Hepatic stellate cell (primary cell): ENCODE measurements at places on chromosomes 12 and 14.

DNA sequence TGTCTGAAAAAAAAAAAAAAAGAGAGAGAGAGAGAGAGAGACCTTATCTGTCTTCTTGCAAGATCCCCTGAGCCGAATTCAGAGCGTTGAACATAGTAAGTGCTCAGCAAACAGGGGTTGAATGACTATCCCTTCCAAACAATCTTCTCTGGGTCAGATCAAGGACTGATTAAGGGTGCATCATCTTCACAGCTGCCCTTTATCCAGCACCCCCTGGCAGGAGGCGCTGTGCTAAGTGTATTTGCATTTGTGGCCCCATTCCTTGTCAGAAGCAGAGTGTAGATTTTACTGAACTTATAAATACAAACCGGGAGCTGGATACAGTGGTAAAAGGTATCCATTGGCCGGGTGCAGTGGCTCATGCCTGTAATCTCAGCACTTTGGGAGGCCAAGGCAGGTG is 8.8 kb upstream of the TRPV4 start:
- DNase-seq = no peak

- peak; percentile 75 for DNase-seq
These were observed 3.9 kb upstream of the LRP1 start for GRCh38 chr12:57124261-57124877.

DNA sequence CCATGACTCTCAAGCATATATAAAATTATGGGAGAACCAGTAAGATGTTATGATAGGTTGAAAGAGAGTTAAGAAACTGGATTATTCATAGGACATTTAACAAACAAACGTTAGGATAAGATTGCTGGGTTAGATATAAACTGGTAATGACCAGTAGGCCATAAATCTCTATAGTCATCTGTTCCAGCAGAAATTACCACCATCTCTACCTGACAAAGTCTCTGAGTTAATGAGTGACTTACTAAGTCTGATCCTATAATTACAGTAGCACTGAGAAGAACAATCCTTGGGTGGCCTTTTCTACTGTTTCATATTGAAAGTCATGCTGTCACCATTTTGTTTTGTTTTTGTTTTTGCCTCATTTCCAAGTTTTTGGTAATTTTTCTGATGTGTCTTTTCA is 136.9 kb upstream of the CNOT2 start:
- no peak for DNase-seq

DNA sequence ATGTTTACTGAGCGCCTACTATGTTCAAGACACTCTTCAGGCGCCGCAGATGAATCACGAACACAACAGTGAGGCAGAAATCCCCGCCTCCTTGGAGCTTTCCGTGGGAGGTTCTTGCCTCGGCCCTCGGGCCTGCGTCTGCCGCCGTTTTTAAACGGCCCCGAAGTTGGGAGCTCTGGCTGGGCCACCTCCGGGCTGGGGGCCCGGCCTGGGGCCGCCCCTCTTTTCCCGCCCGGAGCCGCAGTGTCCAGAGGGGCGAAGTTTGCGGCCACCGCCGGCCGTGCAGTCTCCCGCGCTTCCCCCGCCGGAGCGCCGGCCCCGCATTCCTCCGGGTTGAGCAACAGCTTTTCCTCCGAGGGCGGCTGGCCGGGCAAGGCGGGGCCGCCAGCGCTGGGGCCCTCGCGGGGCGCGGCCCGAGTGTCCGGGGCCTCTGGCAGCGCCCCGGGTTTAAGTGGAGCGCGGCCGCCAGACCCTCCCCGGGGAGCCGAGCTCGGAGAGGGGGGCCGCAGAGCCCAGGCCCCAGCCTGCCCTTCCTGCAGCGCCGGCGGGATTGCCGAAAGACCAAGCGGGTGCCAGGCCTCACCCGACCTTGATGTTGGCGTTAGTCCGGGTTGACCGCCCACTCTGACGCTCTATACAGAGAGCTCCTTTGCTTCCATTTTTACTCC is 18.7 kb upstream of the CTDSP2 start:
- peak; percentile 93 for DNase-seq

- no peak for DNase-seq
These were observed 42.6 kb upstream of the POC1B start for GRCh38 chr12:89568484-89568883.

DNA sequence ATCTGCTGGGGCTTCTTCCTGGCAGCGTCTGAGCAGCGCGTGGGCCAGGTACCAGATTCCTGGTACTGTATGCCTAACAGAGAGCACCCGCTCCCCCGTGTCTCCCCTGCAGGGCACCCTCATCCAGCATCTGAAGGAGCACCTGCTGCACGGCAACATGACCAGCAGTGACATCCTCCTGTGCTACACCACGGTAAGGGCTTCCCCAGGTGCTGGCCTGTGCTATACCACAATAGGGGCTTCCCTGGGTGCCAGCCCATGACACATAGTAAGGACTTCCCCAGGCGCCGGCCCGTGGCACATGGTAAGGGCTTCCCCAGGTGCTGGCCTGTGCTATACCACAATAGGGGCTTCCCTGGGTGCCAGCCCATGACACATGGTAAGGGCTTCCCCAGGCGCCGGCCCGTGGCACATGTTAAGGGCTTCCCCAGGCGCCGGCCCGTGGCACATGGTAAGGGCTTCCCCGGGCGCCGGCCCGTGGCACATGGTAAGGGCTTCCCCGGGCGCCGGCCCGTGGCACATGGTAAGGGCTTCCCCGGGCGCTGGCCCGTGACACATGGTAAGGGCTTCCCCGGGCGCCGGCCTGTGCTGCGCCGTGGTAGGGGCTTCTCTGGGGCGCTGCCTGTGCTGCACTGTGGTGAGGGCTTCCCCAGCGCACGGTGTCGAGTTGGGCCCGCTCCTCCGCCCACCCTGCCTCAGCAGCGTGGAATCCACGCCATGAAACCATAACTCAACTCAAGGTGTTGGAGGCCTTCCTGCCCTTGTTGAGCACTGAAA is 49.3 kb downstream of the AACS start:
- DNase-seq = no peak

GRCh38 chr14:22715890-22716289 is 50.6 kb upstream of the OXA1L start:
- DNase-seq = no peak

GRCh38 chr14:103496776-103497175 is 25.9 kb downstream of the CKB start:
- no peak for DNase-seq

DNA sequence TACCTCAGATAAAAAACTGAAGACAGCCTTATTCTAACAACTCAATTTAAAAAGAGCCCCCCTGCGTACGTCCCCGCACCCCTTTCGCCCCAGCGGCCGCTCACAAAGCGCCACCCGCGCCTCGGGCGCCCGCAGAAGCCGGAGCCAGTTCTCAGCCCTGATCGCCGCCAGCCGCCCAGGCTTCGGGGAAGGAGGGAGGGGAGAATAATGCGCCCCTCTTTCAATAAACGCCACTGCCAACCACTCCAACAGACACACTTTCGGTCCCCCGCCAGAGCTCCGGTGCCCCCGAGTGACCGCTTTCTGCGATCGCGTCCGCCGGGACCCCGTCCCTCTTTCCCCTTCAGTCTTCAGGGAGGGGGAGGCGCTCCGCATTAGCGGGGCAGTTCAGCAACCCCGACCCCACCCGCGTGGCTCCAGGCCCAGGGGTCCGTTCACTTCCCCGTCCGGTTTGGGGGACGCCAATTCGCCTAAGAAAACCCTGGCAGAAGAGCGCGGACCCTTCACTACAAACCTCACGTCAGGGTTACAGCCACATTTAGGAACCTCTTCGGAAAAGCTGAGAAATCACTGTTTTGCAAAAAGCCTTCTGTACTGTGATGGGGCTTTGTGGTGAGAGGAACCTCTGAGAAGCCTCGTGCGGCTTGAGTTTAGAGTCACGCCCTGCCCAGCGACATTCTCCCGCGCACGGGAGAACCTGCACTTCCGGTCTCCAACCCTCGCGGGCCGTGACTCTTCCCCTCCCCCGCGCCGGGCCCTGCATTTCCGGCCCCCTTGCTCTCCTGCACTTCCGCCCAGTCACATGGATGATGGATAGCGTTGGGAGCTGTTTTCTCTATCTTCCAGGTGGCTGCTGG is 18.7 kb downstream of the FOXG1 start:
- DNase-seq = no peak

DNA sequence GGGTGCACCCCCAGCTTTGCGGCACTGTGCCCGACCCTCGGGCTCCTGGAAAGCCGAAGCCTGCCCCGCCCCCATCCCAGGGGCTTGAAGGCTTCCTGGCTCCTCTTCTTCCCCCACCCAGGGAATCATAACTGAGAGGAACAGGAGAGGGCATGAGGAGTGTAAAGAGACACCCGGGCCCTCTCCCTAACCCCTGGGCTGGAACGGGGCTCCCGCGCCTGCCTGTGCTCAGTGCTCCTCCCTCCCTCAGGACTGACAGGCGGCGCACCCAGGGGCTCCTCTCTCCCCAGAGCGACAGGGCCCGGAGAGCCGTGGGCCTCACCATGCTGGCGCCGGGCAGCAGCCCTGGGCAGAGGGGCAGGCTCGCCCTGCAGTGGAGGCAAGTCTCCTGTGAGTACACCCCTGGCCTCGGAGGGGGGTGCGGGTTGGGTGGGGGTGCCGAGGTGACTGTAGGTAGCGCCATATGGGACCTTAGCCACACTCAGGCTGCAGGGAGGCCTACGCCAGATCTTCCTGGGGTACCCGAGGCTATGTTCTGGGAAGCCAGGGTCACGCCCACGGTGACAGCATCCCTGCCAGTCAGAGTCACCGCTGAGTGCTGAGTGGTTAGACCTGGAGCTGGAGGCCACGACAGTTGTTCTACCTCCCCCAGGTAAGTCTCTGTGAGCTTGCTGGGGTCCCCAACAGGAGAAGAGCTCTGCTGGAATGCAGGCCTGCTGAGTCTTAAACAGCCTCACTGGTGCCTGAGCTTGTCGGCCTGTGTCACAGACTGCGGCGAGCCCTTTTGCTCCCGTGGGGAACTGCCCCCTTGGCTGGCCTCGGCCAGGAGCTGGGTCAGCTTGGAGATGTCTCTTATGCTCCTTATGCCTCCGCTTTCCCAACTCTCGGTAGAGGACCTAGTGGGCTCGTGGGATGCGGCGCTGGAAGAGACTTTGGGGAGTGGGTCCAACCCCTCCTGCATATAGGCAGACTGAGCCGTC is 7.8 kb downstream of the LRTM2 start:
- no peak for DNase-seq

DNA sequence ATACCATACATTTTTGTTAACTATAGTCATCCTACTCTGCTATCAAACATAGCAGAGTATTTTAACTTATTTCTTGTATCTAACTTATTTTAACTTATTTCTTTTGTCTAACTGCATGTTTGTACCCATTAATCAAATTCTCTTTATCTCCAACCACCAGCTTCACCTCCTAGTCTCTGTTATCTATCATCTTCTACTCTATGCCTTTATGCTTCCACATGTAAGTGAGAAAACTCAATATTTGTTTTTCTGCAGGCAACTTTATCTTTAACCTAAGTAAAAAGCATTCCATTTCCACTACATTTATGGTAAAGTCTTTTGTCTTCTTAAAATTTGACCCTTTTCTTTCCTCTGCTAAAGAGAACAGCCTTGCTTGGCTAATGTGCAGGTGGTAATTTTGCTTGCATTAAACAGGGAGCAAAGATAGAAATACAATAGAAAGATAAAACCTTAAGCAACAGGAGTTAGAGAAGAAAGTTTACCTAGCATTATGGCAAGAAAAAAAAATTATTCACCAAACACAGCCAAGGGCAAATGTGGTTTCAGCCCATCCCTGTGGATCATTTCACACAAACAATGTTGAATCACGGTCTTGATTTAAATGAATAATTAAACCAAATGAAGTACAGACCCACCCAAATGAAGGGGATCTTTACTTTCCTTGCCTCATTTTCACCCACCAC is 110.9 kb upstream of the TSPAN8 start:
- no peak for DNase-seq

- DNase-seq = peak; percentile 4
These were observed 7.7 kb downstream of the DDN start for GRCh38 chr12:48991247-48992050.
